ENCODE measurements at places on chromosomes 6 and 20. TPM values are rescaled to one million over a fixed set of nuclear protein-coding genes. Genes with fewer than 3 reads are reported as not detected.

- DNase-seq: no peak
These were observed 66.6 kb downstream of the PRND start for GRCh38 chr20:4788314-4788713.

DNA sequence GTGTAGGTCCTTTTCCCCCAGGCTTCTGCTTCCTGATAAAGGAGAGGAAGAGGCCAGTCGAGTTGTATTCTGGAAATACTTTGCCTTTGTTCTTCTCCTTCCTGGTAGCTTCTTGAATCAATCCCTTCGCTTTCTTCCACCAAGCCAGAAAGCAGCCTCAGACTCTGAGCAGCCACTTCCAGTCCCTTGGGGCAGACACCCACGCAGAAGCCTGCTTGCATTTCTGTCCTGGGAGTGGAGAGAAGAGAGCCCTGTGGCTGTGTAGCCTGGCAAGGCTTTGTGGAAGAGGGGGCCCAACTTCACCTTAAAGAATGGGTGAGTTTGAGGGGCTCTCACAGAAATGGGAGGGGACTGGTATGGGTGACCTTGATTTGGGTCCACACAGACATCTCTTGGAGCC is 211.0 kb upstream of the SSTR4 start:
- DNase-seq: no peak

MROH8 gene
- 1.7 TPM for total RNA-seq

ARG1 gene
- total RNA-seq: not detected

SLC22A16 gene
- not detected for total RNA-seq

CCDC170 gene
- total RNA-seq: not detected
